ENCODE measurements at places on chromosomes 2 and 18.

GRCh38 chr2:44291281-44292248 lies 16.3 kb downstream of the SLC3A1 start:
- no peak for DNase-seq

GRCh38 chr2:88068044-88068443 lies 419 bp downstream of the SMYD1 start:
- no peak for DNase-seq

GRCh38 chr2:240998706-240998994 lies 232 bp downstream of the SNED1 start:
- DNase-seq: no peak

DNA sequence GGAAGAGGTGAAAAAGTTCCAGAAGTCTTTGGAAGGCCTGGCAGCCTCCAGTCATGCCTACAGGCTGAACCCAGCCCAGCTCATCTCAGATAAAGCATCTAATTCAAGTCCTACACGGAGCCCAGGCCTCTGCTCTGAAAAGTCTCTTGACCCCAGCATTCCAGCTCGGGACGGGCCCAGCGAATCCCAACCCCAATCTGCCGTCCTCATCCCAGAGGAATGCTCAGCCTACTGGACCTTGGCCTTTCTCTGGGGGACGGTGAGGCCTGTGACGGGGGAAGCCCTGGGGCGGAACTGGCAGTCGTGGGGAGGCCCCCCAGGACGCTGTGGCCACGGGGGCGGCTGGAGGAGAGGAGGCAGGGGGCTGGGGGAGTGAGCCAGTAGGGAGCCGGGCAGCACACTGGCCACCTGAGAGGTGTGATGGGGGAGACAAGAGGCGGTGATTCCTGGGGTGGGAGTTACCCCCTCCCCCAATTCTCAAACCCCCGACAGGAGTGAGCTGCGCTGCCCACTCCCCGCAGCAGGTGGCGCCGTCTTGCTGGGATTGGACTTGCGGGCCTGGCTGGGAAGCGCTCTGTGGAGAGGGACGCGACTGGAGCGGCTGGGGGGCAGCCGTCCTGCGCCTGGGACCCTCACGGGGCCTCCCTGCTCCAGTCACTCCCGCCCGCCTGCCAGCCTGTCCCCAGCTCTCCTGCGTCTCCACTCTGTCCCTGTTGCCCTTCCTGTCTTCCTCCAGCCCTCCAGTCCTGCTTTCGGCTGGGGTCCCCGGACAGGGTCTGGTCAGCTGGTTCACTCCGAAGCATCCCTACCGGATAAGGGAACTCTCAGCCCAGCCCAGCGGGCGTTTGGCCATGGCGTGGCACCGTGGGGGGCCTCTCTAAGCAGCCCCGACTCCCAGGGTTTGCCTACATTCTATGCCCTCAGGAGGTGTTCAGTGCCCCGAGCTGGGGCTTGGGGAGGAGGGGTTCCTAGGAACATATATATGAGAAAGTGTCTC lies 182.6 kb upstream of the HAAO start:
- peak; percentile 61 for DNase-seq

GRCh38 chr2:120915670-120916069 lies 180.0 kb downstream of the GLI2 start:
- no peak for DNase-seq

DNA sequence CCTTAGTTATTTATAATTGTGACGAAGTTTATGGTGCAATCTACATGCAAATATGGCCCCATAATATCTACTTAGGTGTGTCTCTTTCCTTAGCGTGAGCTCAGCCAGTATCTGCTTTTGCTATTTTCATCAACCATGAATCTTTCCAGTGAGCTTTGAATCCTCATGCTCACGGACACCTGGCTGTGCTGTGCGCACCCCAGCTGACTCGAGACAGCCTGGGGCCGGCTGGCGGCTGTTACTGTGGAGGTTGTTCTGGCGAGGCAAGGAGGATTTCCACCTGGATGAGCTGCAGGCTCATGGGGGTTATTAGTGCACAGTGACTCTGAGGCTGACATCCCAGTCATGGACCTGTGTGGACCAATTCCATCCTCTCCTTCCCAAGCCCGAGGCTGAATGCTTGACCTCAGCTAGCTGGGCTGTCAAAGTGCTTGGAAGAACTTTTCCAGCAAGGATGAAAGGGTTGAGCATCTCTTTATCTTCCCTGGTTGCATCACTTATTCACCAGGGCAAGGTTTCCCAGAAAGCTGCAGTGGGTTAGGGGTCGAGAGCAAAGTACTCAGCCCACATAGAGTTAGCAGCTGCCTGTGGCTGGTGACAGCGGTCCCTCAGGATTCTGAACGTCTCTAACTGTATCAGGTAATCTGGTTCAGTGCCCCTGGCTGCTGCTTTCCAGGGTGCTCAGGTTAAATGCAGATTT lies 141.7 kb downstream of the ARL4C start:
- DNase-seq: no peak

- no peak for DNase-seq
Measured at GRCh38 chr18:434410-434809, 66.1 kb downstream of the COLEC12 start.

- no peak for DNase-seq
Measured at GRCh38 chr18:54946149-54946581, 13.1 kb downstream of the CCDC68 start.

- no peak for DNase-seq
Measured at GRCh38 chr2:149399934-149400615, 69.7 kb downstream of the LYPD6 start.

DNA sequence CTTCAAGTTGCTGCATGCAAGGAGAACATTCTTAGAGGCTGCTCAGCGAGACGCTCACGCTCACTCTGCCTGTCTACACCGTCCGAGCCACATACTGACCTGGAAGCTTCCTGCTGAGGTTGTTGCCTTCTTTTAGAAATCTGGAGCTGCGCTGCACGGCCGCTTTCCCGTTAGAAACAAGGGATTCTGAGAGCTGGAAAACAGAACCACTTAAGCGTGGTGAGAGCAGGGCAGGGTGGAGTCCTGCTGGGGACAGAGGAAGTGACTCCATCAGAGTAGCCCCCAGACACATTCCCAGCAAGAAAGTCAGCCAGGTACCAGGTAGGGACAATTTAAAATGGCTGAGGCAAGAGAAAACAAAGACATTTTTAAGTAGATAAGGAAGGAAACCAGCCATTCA lies 135.2 kb downstream of the LAMA1 start:
- no peak for DNase-seq

GRCh38 chr2:138421971-138422335 lies 79.6 kb upstream of the SPOPL start:
- no peak for DNase-seq

GRCh38 chr18:79756143-79756500 lies 41.6 kb upstream of the KCNG2 start:
- no peak for DNase-seq

GRCh38 chr2:107013884-107014283 lies 127.9 kb upstream of the ST6GAL2 start:
- no peak for DNase-seq

DNA sequence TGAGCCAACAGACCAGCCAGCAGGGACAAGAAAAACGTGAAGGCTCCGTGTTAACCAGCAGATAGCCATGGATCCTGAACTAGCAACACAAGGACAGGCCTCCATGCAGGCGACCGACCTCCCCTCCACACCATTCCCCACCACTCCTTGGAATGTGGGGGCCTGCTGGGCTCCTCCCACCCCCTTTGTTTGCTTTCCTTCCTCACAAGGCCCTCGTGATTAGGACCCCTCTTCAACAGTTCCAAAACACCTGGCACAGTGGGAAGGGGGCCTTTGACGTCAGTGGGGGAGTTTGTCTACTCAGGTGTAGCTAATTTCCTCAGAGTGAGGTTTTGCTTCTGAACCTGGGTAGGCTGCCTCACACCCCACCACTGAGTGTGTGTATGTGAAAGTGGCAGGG lies 37.8 kb downstream of the SLC14A2 start:
- no peak for DNase-seq

DNA sequence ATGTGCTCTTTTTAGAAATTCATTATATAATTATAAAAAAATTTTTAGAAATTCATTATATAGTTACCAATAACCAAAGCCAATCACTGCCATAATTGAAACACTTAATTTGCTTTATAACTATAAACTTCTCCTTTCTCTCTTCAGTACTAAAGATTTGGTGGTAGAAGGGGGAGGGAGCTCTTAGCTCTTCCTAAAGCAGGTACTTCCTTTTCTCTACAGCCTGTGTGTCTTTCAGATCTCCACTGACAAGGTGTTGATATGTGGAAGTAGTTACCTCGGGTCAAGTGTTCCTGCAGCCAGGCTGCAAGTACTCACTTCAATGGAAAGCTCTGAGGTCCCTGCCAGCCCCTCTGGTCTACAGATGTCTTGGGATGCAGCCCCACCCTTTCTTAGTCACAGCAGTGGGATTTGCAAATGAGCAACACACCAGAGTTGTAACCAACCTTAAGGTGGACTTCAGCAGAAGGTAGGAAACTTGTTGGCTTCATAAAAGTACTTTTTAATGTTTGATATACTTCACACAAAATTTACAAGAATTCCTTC lies 690.0 kb downstream of the ARHGAP15 start:
- DNase-seq: no peak

DNA sequence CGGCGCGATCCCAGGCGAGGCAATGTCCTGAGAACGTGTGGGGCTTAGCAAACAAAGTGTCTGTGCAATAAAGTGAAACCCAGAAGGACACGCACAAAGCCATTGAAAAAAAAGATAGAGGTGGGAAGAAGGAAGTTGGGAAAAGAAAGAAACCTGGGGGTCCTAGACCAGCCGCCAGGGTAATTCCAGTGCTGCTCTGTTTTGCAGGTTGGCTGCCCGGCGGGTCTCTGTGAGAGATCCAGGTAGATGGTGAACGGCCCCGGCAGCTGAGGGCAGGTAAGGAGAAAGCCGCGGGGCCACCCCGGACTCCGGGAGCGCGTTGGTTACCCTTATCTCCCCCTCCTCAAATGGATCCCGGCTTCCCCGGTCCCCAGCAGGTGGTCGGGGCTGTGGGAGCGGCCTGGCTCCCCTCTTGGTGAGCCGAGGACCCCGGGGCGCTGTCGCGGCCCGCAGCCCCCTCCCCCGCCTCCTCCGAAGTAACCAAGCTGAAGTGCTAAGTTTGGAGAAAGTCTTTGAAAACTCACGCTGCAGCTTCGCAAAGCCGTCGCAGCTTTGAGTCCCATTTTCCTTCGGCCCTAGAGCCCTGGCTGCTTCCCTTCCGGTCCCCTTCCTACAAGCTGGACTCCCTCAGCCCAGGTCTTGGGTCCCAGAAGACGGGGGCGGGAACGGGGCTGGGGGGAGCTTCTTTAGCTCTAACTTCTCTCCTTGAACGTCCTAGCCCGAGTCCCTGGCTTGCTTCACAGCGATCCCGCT lies 588 bp downstream of the OTX1 start:
- no peak for DNase-seq

GRCh38 chr2:26483957-26484565 lies 6.1 kb upstream of the OTOF start:
- no peak for DNase-seq

GRCh38 chr2:40259900-40260299 lies 192.0 kb downstream of the SLC8A1 start:
- no peak for DNase-seq

- DNase-seq: no peak
Measured at GRCh38 chr18:13070460-13070859, 79.3 kb downstream of the CEP192 start.

- no peak for DNase-seq
Measured at GRCh38 chr18:46314011-46314410, 209.8 kb downstream of the HAUS1 start.

DNA sequence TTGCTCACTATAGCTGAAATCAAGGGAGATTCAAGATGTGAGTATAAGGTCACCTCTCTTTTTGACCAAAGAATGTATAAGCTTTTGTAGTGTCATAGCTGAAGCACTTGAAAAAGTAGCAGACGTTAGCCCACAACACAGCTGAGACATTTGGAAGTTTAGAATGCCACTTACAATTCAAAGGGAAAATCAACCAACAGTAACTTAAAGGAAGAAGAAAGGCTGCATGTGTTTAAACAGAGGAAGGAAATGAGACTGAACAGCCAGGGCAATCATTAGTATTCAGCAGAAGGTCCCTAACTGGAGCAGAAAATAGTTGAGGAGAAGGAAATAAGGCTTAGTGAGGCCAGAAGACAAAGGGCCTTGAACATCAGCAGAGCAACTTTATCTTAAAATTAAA lies 23.5 kb upstream of the SCG2 start:
- no peak for DNase-seq

DNA sequence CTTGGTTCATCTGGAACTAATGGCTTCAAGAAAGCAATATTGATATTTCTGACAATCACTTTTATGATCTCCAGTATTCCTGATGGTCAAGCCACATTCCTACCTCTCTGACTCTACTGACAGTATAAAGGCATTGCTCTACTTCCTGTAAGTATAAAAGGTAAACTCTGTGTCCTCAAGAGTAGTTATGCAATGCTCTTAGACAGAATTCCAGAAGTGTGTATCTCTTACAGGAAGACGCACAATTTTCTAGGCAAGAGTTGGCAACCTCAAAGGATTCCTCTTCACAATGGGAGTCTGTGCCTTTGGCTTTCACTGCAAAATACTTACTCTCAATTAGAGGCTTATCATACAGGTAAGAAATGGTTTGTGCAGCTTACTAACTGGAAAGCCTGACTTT lies 100.1 kb downstream of the THADA start:
- DNase-seq: no peak

- no peak for DNase-seq
Measured at GRCh38 chr2:111054791-111055691, 65.7 kb upstream of the BCL2L11 start.

DNA sequence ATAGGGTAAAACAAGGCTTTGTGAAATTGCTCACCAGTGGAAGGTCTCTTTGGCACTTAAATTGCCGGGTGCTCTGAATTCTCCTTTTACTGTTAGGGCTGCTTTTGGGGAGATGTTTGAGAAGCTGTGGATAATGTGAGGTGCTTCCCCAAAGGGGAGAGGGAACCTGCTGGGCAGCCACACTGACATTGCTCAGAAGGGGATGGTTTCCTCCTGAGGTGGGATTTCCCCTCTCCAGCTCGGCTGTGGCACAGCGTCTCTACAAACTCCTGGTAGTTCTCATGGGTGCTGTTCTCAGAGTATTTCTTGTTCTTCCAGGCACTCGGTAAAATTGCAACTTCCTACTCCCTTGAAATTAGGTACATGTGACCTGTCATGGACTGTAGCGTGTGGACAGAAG lies 124.2 kb downstream of the LPIN1 start:
- no peak for DNase-seq

DNA sequence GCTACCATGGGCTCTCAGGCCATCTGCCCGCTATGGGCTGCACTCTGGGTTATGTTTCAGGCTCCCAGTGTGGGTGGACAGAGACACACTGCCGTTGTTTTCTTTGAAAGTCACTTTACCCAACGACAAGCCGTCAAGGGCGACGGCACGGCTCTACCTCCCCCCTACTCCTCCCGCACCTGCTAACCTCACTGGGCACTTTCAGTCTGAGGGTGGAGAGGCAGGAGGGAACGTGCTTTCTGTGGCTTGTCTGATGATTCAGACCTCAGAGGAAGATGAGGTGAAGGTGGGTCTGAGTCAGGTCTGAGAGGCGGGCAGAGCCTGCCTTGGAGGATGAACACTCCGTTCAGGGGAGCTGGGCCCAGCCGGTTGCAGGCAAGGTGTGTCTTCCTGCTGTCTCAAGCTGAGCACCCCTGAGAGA lies 147.6 kb upstream of the HDAC4 start:
- DNase-seq: no peak

All from GM12891 (cell line).